NCI-H1930 (cell line): ENCODE measurements at places on chromosomes 3 and 15.

DNA sequence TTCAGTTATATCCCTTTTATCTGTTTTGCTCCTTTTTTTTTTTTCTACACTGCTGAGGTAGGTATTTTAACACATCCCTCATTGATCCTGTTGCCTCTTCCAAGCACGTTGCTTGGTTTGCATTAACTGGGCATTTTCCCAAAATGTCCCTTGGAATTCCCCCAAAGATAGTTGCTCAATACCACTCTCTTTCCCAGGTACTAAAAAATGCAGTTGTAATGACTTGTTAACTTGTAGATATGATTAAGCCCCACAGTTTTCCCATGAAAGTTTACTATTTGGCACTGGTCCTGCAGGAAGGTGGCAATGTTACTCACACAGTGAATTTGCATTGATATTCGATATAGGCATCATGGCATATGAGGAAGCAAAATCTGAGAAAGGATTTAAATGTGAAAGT is 67.1 kb downstream of the GRM7 start:
- no peak for DNase-seq

GRCh38 chr3:44414517-44415090 is 62.9 kb downstream of the ZNF445 start:
- DNase-seq, result no peak

DNA sequence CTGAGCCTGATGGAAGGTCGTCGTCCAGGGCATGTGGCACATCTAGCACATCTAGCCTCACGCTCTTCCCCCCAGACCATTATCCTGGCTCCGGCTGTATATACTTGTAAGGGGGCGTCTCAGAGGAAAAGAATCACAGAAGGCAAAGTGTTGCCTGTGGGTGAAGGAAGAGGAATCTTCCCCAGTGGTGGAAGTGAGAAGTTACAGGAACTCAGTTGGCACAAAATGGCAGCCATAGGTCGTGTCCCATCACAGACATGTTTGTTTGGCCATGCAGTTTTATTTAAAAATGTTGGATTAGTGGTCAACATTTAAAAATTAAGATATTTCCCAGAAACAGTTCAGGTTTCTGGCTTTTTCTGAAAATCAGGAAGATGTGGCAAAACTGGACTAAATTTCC is 13.6 kb downstream of the GALNT15 start:
- DNase-seq, result no peak

DNA sequence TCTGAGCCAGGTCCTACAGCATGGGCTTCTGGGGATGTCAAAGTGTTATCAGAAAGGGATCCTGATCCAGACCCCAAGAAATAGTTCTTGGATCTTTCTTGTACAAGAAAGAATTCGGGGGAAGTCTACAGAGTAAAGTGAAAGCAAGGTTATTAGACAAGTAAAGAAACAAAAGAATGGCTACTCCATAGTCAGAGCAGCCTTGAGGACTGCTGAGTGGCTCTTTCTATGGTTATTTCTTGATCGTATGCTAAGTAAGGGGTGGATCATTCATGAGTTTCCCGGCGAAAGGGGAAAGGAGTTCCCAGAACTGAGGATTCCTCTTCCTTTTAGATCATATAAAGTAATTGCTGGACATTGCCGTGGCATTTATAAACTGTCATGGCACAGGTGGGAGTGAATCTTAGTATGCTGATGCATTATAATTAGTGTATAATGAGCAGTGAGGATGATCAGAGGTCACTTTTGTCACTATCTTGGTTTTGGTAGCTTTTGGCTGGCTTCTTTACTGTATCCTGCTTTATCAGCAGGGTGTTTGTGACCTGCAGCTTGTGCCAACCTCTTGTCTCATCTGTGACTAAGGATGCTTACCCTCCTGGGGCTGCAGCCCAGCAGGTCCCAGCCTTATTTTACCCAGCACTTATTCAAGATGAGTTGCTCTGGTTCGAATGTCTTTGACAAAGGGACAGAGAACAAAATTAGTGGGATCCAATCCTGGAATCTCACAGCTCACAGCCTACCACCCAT is 41.0 kb downstream of the CRYGS start:
- DNase-seq, result no peak

- no peak for DNase-seq
Observed at GRCh38 chr3:157163217-157163953, 3.4 kb upstream of the CCNL1 start.

DNA sequence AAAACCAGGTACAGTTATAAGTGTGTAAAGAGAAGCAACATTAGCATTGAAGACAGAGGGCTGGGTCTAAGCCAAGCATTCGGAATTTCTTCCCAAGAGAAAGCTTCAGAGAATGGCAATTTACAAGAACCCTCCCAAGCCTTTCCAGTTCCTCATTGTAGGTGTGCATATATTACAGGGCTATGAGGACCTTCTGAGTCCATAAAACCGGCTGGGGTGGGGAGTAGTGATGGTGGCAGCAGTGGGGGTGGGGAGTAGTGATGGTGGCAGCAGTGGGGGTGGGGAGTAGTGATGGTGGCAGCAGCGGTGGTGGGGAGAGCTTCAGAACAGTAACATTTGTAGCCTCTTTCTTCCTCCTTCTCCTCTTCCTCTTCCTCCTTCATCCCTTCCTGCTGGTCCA is 368.7 kb upstream of the UMPS start:
- DNase-seq, result no peak

GRCh38 chr3:168040607-168041208 is 55.0 kb downstream of the GOLIM4 start:
- DNase-seq, result no peak

GRCh38 chr3:78177780-78178179 is 1137.9 kb downstream of the ROBO2 start:
- DNase-seq, result no peak

DNA sequence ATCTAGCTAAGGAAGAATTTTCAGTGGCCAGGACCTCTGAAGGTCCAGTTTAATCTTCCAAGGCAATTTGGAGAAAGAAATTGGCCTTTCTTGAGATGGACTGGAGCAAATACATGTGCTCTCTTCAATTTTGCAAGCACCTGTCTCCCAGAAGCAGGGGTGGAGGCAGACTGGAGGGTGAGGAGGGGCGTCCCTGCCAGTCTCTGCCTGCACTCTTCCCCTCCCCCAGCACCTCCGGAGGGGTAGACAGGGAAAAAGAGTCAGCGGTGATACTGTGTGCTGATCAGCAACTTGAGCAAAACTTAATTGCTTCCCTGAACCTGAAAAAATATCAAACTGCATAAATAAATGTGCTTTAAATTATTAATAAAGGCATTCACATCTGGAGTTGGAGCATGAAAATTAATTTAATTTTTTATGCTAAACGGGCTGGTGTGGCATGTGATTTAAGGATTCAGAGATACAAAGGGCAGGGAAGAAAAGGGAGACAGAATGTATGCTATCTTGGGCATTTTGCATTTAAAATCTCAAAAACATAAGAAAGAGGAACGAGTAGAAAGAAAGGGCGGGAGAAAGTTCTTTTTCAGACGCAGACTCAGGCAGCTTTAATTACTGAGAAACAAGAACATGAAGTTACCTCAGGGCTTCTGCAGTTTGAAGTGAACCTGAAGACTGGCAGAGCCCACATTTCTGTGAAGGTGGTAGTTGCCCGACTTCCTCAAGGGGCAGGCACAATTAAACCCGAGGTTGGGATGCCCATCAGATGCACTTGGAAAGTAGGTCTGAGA is 319.7 kb downstream of the UACA start:
- no peak for DNase-seq

- DNase-seq, result no peak
Observed at GRCh38 chr3:178525251-178525650, 11.0 kb upstream of the KCNMB2 start.

DNA sequence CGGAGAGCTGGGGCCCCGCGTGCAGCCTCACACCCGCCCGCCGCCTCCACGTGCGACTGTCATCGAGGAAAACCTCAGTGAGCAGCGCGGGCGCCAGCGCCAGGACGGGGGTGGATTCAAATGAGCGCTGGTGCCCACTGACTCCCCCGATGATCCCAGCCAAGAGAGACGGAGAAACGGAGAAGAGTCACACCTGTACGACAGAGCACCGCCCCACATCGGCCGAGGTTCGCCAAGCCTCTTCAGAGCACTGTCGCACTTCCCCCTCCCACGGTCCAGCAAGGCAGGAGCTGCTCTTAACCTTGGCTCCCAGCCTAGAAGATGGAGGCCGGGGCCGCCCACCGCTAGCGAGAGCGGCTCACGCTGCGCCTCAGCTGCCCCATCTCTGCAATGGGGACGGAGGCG is 130.9 kb upstream of the IQSEC1 start:
- DNase-seq, result no peak

GRCh38 chr3:58661836-58662420 is 4.6 kb downstream of the FAM3D start:
- no peak for DNase-seq

DNA sequence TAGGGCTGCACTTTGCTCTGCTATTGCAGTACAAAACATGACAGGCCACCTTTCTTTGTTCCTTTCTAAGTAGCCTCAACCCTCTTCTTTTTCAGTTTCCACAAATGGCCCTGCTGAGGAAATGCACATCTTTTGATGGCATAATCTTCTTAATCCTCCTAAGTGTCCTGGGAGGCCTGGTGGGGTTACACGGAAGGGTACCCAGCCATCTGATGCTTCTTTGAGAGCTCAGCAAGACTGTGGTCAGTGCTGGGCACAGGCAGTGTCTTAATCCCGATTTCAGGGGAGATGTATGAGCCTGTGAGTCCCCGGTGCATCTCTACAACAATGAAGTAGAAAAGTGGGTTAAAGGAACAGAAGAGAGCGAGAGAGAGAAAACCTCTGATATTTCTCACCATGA is 404.8 kb downstream of the GRM7 start:
- no peak for DNase-seq

DNA sequence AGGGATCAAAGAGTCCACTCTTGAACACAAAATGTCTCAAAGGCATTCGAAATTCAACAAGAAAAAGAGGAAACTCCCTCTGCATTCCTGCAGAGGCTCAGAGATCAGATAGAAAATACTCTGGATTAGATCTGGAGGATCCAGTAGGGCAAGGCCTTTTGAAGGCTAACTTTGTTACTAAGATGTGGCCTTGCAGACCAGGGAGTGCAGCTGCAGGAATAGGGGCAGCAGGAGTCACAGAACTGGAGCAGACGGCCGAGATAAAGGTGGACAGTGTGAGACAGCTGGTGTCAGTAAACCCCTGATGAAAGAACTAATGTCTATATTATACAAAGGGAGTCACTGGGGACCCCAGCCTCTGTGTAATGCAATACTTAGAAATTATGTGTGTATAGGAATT is 84.5 kb upstream of the PLSCR4 start:
- no peak for DNase-seq

DNA sequence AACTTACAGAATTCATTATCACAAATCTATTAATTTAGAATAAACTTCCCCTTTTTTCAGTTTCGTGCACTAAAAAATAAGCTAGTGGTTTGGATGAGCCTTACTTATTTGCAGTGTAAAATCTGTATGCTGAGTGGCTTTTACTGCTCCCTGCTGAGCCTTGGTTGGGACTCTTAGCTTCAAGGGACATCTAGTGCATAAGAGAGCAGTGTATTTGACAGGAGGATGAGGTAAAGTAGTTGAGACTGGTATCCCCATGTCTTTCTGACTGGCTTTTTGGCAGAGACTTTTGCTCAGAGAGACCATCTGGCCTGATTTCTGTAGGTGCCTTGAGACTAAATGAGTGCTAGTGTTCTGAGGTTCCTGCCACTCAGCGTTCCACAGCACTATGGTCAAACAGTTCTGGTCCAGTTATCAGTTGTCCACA is 11.8 kb downstream of the CAPN7 start:
- no peak for DNase-seq

GRCh38 chr3:115831864-115832263 is 208.6 kb downstream of the GAP43 start:
- DNase-seq, result no peak

DNA sequence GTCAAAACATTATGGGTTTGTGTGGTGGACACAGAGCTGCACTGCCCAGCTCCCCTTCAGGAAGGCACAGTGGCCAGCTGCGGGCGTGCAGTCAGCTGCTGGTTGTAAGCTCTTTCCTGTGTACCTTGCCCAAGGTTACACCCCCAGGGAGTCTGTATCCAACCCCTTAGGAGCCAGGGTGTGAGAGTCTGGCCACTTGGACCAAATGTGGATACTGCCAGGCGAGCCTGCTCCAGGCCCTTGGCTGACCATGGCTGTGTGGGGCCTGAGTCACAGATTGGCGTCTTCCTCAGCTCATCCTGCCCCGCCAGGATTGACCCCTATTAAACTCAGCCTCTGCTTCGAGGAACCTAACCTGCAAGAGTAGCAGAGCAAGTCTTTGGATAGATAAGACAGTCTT is 56.9 kb downstream of the ABHD5 start:
- no peak for DNase-seq

- no peak for DNase-seq
Observed at GRCh38 chr15:78681281-78682003, 40.4 kb upstream of the CHRNB4 start.

- no peak for DNase-seq
Observed at GRCh38 chr3:72175296-72175858, 390.4 kb upstream of the PROK2 start.

- DNase-seq, result no peak
Observed at GRCh38 chr3:55718074-55718473, 231.0 kb upstream of the WNT5A start.
